GM12864 (cell line): ENCODE measurements at places on chromosomes 7 and 10.

- DNase-seq, result no peak
Measured at GRCh38 chr10:33247221-33247922, 87.1 kb downstream of the NRP1 start.

- DNase-seq, result no peak
Measured at GRCh38 chr7:24754906-24755506, 2.3 kb downstream of the GSDME start.

GRCh38 chr10:74955796-74956195 lies 129.4 kb downstream of the KAT6B start:
- DNase-seq, result no peak

DNA sequence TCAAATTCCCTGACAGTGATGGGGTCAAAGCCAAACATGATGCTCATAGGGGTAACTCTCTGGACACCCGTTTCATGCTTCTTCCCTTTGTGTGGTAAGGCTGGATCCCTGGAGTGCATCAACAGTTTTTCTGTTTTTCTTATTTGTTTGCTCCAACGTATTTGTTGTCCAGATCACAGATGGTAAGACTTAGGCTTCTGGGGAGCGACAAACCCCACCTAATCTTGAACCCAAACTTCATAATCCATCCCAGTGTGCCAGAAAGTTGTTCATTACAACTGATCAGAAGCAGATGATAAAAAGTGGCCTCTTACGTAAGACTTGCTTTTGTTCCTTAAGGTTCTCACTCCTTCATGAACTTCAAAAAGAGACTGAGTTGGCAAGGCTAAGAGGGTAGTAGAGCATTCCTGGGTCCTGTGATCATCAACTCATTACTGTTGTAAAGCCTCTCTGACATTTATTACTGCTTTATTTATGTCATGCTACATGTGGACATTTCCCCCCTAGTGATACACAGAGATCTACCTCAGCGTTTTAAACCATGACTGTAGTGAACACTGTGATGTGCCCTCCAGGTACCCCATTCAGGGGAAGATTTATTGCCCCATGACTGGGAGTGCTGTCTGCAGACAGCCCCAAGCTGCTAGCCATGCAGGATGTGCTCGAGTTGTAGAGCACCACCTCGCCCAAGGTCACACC lies 125.6 kb downstream of the CCDC71L start:
- no peak for DNase-seq

- DNase-seq, result no peak
Measured at GRCh38 chr7:149753375-149754233, 19.8 kb downstream of the ZNF467 start.

GRCh38 chr10:53256623-53257022 lies 484.0 kb upstream of the MBL2 start:
- no peak for DNase-seq

DNA sequence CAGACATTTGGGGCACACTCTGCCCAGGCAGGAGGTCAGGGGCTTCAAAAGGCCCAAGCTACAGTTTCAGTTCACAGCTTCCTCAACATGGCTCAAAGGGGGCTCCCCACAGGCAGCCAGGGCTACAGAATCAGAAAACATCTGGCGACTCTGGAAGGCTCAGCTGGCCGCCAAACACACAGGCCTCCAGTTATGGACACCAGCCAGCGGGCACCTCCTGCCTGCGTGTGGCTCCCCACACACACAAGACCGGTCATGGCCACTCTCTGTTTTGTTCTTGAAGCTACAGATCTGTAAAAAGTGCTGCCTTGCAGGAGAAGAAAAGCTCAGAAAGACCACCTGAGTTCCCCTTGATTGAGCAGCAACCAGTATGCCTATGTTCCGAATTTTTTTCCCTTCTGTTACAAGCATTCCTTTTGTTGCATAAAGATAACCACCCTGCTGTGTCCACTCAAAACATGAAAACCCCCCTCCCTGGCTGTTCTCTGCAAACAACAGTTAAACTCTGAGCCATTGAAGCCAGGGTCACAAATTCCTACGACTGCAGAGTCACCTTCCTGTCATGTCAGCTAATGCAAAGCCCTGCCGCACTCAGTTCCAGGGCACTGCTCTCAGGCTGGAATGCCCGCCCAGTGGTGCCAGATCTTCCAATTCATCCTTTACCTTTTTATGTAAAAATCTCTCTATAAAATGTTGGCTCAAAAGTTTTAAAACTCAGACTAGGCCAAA lies 33.6 kb downstream of the VSTM4 start:
- DNase-seq, result no peak

DNA sequence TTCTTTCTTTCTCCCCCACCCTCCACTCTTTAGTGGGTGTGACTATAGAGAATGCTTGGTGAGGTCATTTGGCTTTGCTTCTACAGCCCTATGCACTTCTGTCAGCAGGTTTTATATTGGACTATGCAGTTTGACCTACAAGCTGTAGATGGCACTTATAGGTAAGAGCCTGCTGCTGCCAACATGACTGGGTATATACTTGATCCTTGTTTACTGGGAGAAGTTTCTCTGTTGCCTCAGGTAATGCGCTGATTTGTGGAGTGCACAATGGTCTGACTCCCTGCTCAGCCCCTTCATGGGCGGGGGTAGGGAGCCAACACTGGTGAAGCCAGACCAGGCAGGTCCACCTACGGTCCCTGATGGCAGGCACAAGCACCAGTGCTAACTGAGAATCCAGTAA lies 33.7 kb upstream of the C7orf33 start:
- DNase-seq, result no peak

GRCh38 chr10:15627617-15628196 lies 92.0 kb downstream of the ITGA8 start:
- DNase-seq, result no peak

GRCh38 chr10:79116368-79116767 lies 47.6 kb downstream of the ZMIZ1 start:
- no peak for DNase-seq

DNA sequence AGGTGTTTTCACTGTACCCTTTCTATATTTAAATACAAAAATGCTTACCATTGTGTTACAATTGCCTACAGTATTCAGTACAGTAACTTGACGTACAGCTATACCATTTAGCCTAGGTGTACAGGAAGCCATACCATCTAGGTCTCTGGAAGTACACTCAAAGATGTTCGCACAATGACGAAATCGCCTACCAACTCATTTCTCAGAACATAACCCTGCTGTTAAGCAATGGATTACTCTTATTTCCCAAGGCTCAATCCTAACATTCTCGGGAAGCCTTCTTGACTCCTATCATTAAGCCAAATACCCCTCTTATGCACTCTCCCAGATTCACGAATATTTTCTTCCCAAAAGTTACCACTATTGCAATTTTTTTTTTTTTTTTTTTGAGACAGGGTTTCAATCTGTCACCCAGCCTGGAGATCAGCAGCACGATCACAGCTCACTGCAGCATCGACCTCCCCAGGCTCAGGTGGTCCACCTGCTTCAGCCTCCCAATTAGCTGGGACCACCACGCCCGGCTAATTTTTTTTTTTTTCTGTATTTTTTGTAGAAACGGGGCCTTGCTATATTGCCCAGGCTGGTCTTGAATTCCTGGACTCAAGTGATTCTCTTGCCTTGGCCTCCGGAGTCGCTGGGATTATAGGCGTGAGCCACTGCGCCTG lies 1.5 kb downstream of the CWF19L1 start:
- DNase-seq, result no peak
